ENCODE measurements at places on chromosomes 12 and 14. TPM values are rescaled to one million over a fixed set of nuclear protein-coding genes. Genes with fewer than 3 reads are reported as not detected.

The CD69 gene
- not detected for total RNA-seq

The VDR gene
- 30.5 TPM for total RNA-seq

The HAL gene
- not detected for total RNA-seq

The KERA gene
- total RNA-seq = not detected

The FAM186B gene
- 1.4 TPM for total RNA-seq

The RPS6KL1 gene
- 0.38 TPM for total RNA-seq

The NPFF gene
- total RNA-seq = not detected

The PUS7L gene
- 20.6 TPM for total RNA-seq
